ENCODE measurements at places on chromosomes 2 and 18. TPM values are rescaled to one million over a fixed set of nuclear protein-coding genes. Genes with fewer than 3 reads are reported as not detected.

The IL36G gene
- total RNA-seq = not detected

The PDCL3 gene
- total RNA-seq = 36.7 TPM

The CCDC85A gene
- not detected for total RNA-seq

The PLGLB1 gene
- total RNA-seq = not detected

The DNAJC27 gene
- total RNA-seq = 6.9 TPM

The TXNDC2 gene
- not detected for total RNA-seq

The XIRP2 gene
- total RNA-seq = not detected

The SP140 gene
- 117 TPM for total RNA-seq

The FAP gene
- not detected for total RNA-seq

The AOX1 gene
- total RNA-seq = not detected

The LRP1B gene
- not detected for total RNA-seq

The RFX8 gene
- 6.6 TPM for total RNA-seq

The SLC4A5 gene
- total RNA-seq = 0.86 TPM

The EFHD1 gene
- total RNA-seq = 1.1 TPM

The BCL2 gene
- total RNA-seq = 85.7 TPM

The FAM168B gene
- total RNA-seq = 58.3 TPM

The PLCD4 gene
- 0.30 TPM for total RNA-seq

The UGT1A6 gene
- not detected for total RNA-seq

The ASAP2 gene
- total RNA-seq = 0.48 TPM

The EDAR gene
- total RNA-seq = not detected

The REG3A gene
- not detected for total RNA-seq

The GTF2A1L gene
- not detected for total RNA-seq

The EPG5 gene
- total RNA-seq = 21.3 TPM

The RGPD3 gene
- 0.30 TPM for total RNA-seq

The RUFY4 gene
- 1.3 TPM for total RNA-seq

The ANKAR gene
- 5.0 TPM for total RNA-seq

The MATN3 gene
- total RNA-seq = not detected

The LAMA3 gene
- total RNA-seq = 0.11 TPM

The CCDC150 gene
- total RNA-seq = 9.0 TPM

The IGFBP5 gene
- total RNA-seq = not detected

The ST6GAL2 gene
- total RNA-seq = not detected

The ALK gene
- total RNA-seq = not detected

The DNER gene
- total RNA-seq = not detected

The RNF152 gene
- 0.05 TPM for total RNA-seq

The TUBA3E gene
- total RNA-seq = not detected

The NXPH2 gene
- not detected for total RNA-seq

The MRPL44 gene
- total RNA-seq = 28.8 TPM

The TAF4B gene
- total RNA-seq = 10.1 TPM

The MAL gene
- 187 TPM for total RNA-seq

The CRYGD gene
- not detected for total RNA-seq

The TMX3 gene
- total RNA-seq = 61.9 TPM

The SLC30A3 gene
- 0.48 TPM for total RNA-seq

The RBBP8 gene
- total RNA-seq = 79.9 TPM

The GALR1 gene
- not detected for total RNA-seq

The HTR2B gene
- total RNA-seq = 1.2 TPM

The IL1B gene
- not detected for total RNA-seq

The CLEC4F gene
- total RNA-seq = not detected

The INHA gene
- not detected for total RNA-seq

The CYP26B1 gene
- total RNA-seq = not detected

The MROH2A gene
- not detected for total RNA-seq

The SIGLEC15 gene
- not detected for total RNA-seq

The TTN gene
- 12.4 TPM for total RNA-seq

The NEU2 gene
- total RNA-seq = not detected

The GAL3ST2 gene
- total RNA-seq = 0.23 TPM
